NCI-H1092 treated with DMSO at 0.1 percent for 48 hours (cell line): ENCODE measurements at places on chromosomes 11 and 22.

GRCh38 chr22:26981541-26981940 is 324.2 kb downstream of the MIAT start:
- no peak for DNase-seq

GRCh38 chr11:126736682-126737572 is 263.6 kb downstream of the KIRREL3 start:
- no peak for DNase-seq

DNA sequence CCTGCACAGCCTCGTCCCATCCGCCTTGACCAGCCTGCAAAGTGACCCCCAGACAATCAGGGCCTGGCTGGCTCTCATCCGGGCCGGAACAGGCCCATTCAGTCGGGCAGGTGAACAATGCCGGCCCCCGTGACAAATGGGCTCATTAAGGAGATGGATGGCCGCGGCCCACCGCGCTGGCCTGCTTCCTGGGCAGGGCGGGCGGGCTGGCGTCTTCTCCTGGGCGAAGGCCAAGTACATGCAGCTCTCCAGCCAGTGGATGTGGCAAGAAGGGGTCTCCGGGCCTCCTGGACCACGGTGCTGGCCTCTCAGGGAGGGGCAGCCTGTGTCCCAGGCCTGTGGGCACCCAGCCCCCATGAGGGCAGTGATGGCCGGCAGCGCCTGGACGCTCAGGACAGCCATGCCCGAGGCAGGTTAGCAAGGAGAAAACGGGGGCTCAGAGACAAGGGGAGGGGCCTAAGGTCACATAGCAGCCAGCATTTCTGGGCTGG is 1022.8 kb downstream of the BRD1 start:
- peak; percentile 25 for DNase-seq

DNA sequence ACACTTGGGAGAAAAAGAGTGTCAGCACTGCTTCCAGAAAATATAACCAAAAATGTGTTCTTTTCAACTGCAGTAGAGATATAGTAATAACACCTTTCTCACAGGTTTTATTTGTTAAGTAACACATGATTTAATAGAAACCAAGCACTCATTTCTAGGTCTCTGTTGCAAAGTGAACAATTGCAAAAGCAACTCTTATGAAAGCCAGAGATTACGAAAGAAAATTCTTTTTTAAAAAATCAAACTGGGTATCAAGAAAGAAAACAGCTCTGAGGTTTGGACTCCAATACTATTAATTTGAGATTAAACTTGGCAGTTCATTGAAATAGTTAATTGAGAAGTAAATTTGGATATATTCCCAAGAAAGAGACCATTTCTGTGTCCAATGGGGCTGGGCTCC is 9.8 kb upstream of the XKR3 start:
- no peak for DNase-seq

DNA sequence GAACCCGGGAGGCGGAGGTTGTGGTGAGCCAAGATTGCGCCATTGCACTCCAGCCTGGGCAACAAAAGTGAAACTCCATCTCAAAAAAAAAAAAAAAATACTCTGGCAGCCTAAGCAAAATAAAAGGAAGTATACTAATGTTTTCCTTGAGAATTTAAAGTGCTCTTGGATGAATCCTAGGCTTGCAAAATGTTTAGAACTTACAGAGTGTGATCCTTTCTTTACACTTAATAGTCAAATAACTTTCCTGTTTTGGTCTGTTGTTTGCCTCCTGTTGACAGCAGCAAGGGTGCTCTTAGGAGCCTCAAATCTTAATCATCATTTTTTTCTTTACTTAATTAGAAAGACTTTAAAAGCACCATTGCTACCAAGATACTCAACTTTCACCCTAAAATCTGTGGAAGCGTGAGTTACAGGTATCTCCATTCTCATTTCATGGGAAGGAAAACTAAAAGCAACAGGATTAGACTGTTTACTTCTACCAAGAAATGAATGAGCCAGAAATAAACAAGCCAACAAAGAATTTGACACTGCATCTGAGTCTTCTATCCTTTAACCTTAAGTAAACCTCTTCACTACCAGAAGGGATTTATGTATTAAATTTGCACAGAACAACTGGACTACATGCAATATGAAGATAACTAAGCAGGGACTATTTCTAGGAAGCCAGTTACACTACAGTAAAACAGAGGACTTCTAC is 38.7 kb upstream of the CRTAM start:
- DNase-seq = no peak

DNA sequence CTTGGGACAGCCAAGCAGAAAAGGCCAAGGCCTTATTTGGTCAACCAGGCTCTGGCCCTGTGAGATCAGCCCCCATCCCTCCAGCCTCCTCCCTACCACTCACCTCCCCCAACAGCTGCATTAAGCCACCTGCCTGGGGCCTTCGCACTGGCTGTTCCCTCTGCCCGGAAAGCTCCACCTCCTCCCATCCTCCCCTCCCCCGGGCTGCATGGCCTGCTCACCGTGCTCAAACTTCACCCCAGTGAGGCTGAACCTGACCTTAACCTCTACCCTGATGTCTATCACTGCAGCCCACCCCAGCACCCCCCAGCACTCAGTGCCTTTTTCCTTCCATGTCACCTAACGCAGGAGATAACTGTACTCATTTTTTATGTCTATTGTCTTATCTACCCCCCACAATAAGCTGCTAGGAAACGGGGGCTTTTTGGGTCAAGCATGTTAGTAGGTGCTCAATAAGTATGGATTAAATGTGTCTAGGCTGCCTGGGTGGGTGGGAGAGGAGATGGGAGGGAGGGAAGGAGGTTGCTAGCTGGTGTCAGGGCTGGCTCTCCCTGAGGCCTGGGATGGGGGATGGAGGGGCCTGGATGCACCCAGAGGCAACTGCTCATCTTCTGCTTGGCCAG is 912 bp downstream of the PTPRCAP start:
- no peak for DNase-seq

- no peak for DNase-seq
Measured at GRCh38 chr11:69834811-69835800, 15.9 kb upstream of the FGF3 start.

DNA sequence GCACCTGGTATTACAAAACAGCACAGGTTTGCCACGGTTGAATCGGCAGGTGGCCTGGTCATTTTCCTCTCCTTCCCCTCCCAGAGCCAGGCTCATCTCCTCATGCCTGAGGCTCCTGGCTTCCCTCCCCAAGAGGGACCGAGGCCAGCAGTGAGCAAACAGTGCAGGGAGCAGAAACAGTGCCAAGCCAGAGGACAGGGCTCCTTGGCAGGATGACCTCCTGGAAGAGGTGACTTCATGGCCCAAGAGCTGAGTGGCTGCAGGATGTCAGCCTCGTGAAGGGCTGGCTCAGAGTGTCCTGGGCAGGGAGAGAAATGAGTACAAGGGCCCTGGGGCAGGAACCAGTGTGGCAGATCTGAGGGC is 22.8 kb upstream of the PPFIA1 start:
- no peak for DNase-seq

DNA sequence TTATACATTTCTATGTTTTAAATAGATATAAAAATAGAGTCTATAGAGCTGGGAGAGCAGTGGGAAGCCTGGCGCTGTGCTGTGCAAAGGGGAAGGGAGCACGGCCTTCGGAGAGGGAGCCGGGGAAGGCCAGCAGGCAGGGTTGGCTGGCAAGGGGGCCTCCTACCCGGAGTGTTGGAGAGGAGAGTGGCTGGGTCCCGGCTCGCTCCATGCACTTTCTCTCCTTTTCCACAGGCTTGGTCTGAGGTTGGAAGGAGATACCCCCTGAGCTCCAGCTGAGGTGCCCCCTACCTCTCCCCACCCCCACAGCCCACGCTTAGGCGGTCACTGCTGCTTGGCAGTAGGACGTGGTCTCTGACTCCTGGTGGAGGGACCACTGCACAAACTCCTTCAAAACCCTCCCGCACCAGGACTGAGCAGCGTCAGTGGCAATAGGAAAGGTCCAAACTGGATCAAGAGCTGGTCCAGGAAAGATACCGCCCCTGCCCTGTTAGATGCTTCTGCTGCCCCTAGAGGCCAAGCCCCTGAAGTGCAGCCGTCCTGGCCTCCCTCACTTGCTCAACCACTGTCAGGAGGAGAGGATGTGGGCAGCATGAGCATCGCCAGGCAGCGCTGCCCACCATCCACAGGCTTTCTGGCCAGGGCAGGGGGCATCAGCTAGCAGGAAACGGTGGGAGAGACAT is 52.9 kb downstream of the SYT13 start:
- DNase-seq = peak; percentile 54

- DNase-seq = peak; percentile 31
Measured at GRCh38 chr11:45900916-45901617, 6.0 kb downstream of the FREY1 start.

DNA sequence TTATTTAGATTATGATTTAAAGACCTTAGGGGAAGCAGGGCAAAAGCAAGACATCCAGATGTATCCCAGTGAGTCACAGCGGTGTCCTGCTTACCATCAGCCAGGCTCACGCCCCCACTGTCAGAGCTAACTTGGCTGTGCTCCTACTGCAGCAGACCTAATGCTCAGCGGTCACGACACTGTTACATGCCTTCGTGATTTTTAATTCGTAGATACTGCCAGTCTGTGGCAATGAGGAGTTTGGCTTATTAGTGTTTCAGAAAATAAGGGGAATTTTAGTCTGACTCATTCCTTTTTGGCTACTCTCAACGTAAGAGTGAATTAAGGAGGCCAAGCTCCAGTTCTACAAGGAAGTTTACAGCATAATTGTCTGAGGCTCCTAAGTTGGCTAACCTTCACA is 22.7 kb downstream of the EFCAB6 start:
- DNase-seq = no peak

DNA sequence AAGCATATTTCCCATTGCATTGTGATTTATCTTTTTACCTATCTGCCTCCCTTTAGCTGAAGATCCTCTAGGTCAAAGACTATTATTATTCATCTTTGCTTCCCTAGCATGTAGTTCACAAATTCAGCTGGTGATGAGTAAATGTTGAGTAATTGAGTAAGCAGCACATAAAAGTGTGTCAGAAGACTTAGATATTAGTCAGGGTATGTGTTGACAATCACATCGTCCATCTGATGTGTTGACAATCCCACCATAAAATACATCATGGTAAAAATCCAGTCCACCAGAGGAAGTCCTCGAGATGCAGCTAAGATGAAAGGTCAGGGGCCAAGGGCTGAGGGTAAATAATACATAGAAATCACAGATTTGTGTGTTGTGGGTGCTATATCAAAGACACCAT is 22.9 kb upstream of the ABTB2 start:
- no peak for DNase-seq

- DNase-seq = no peak
Measured at GRCh38 chr22:23396362-23397007, 183.6 kb downstream of the IGLL1 start.

DNA sequence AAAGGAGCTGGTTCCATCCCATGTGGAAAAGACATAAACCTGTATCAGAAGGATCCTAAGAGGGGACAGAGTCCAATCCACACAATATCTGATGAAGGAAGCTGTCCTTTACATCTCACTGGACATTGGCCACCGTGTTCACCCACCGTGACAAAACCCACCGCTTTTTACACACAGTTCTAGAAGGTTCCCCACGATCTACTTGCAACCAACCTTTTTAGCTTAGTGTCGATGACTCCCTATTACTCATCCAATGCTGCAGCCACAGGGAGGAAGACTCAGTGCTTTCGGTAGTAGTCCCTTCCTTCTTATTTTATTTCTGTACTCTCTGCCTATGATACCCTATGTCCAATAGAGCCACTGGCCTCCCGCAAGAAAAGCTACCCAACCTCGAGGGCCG is 65.4 kb downstream of the MAPK1 start:
- no peak for DNase-seq

DNA sequence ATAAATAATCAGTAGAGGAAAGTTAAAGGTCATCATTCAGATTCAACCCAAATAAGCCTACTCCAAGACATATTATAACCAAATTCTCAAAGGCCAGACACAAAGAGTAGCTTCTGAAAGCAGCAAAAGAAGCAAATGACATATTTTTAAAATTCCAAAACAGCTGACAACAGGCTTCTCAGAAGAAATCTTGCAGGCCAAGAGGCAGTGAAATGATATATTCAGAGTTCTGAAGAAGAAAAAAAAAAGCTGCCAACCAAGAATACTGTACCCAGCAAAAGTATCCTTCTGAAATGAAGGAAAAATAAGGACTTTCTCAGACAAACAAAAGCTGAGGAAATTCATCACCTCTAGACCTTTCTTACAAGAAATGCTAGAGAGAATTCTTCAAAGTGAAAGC is 787.1 kb upstream of the TENM4 start:
- DNase-seq = no peak

DNA sequence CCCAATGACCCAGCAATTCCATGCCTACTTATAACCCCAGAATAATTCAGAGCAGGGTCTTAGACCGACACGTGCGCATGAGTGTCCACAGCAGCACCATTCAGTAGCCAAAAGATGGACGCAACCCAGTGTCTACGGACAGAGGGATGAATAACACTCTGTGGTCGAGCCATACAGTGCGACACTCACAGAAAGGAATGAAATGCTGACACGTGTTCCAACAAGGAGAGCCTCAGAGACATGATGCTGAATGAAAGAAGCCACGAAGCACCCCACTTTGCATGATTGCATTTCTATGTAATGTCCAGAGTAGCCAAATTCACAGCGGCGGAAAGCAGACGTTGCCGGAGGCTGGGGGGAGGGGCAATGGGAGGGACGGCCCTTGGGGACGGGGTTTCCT is 134.4 kb downstream of the CTTN start:
- no peak for DNase-seq

DNA sequence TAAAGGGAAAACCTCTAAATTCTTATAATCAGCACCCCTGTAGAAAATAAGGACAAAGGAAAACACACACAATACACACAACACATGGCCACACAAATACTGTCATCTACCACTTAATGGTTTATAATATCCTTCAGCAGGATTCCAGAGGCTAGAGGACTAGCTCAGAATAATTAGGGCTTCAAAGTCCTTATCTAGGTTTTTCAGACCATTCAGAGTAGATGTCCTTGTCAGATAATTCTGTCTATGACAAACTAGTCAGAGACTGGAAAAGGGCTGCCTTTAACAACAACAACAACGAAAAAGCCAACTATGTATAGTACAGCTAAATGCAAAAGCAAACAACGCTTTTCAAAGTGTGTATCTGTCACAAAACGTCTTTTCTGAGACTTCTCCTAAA is 456.5 kb upstream of the CNTN5 start:
- no peak for DNase-seq

GRCh38 chr11:46489656-46490560 is 98.3 kb upstream of the CHRM4 start:
- peak; percentile 66 for DNase-seq

GRCh38 chr11:30758012-30758411 is 171.9 kb upstream of the MPPED2 start:
- DNase-seq = no peak

- peak; percentile 14 for DNase-seq
Measured at GRCh38 chr22:25062386-25063085, 110.0 kb downstream of the KIAA1671 start.

DNA sequence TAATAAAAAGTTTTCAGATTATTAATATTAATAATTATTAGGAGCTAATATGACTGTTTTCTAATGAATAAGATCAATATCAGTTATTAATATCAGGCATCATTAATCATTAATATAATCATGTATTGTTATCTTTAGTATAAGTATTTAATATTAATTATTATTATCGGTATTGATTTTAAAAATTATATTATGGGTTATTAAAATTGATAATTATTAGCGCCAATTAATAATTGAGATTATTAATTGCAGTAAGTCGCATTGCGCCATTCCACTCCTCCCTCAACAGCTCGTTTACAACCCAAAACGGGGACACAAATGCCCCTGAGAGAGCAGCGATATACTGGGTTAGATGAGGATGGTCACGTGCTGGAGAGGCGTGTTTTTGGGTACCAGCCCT is 20.2 kb downstream of the XNDC1N start:
- DNase-seq = no peak
